ENCODE measurements at places on chromosomes 11 and 22. TPM values are rescaled to one million over a fixed set of nuclear protein-coding genes. Genes with fewer than 3 reads are reported as not detected.

The MS4A12 gene
- total RNA-seq: not detected

The DKK3 gene
- total RNA-seq: 11.1 TPM

The NEFH gene
- total RNA-seq: 0.37 TPM

The SCGB1C1 gene
- total RNA-seq: not detected

The RELA gene
- total RNA-seq: 22.8 TPM

The TMEM25 gene
- total RNA-seq: 1.2 TPM

The MFNG gene
- total RNA-seq: 0.59 TPM

The GSTP1 gene
- 477 TPM for total RNA-seq

The RFPL1 gene
- not detected for total RNA-seq

The ANKK1 gene
- total RNA-seq: not detected

The CYB5R2 gene
- 17.6 TPM for total RNA-seq

The PGR gene
- total RNA-seq: under 0.01 TPM

The CLCF1 gene
- 3.3 TPM for total RNA-seq

The GSTT2B gene
- 8.5 TPM for total RNA-seq

The ACTN3 gene
- under 0.01 TPM for total RNA-seq

The SCN2B gene
- total RNA-seq: not detected

The NCR3LG1 gene
- total RNA-seq: 27.6 TPM

The EXPH5 gene
- total RNA-seq: 0.39 TPM

The PANX3 gene
- not detected for total RNA-seq

The C11orf65 gene
- 0.39 TPM for total RNA-seq

The NELL1 gene
- not detected for total RNA-seq

The THYN1 gene
- total RNA-seq: 48.7 TPM

The DDX17 gene
- total RNA-seq: 398 TPM

The ART1 gene
- total RNA-seq: not detected

The SPI1 gene
- total RNA-seq: not detected

The ANGPTL5 gene
- 0.39 TPM for total RNA-seq

Data from subcutaneous preadipocyte (primary cell).